ENCODE measurements at places on chromosomes 11 and 22. TPM values are rescaled to one million over a fixed set of nuclear protein-coding genes. Genes with fewer than 3 reads are reported as not detected.

GRCh38 chr11:42249401-42249800 is 789.9 kb upstream of the LRRC4C start:
- H3K4me3 ChIP-seq = no peak overlapping the region
- H3K36me3 ChIP-seq = no peaks in the 10 kb centered on the region
- no peak overlapping the region for H3K27ac ChIP-seq

- H3K4me3 ChIP-seq = no peak overlapping the region
- peaks cover 6% of the 10 kb centered on the region for H3K27me3 ChIP-seq
- no peak for DNase-seq
- H3K4me1 ChIP-seq = peaks cover 47% of the 10 kb centered on the region
- no peak overlapping the region for H3K27ac ChIP-seq
These were observed 3.1 kb downstream of the FOSL1 start for GRCh38 chr11:65897020-65897471.

The TOLLIP gene
- total RNA-seq = 36.0 TPM

The NCF4 gene
- total RNA-seq = 2.5 TPM

The SYT9 gene
- total RNA-seq = not detected
